ENCODE measurements at places on chromosomes 4 and X.

DNA sequence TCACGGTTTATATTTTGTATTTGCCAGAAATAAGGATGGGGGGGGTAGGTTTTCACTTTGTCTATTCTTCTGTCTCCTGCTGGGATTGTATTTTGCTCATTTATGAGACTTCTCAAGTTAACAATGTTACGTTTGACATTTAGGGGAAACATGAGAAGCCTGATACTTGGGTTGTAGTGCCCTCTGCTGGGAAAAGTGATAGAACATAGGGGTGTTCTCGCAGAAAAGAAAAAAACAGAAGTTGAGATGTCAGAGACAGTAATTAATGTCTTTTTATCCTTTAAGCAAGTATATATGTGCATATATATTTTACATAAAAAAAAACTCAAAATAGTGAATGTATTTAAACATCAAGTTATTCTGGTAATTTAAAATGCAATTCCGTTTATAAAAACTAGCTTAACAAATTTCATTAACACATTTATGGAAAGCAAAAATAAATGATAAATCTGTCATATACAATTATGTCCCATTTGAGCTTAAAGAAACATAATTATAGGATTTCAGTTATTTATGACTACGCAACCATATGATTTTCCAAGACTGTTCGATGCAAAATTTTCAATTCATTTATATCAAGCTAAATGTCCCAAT is 46.0 kb upstream of the TMPRSS11F start:
- DNase-seq: peak; percentile 43

GRCh38 chr4:25223802-25224375 is 9.9 kb upstream of the PI4K2B start:
- peak; percentile 29 for DNase-seq

- DNase-seq: peak; percentile 14
Observed at GRCh38 chr4:94390804-94391410, 48.3 kb upstream of the HPGDS start.

GRCh38 chr4:95411371-95412088 is 137.2 kb downstream of the UNC5C start:
- DNase-seq: no peak

GRCh38 chr4:146029147-146029546 is 90.5 kb upstream of the ZNF827 start:
- peak; percentile 63 for DNase-seq

DNA sequence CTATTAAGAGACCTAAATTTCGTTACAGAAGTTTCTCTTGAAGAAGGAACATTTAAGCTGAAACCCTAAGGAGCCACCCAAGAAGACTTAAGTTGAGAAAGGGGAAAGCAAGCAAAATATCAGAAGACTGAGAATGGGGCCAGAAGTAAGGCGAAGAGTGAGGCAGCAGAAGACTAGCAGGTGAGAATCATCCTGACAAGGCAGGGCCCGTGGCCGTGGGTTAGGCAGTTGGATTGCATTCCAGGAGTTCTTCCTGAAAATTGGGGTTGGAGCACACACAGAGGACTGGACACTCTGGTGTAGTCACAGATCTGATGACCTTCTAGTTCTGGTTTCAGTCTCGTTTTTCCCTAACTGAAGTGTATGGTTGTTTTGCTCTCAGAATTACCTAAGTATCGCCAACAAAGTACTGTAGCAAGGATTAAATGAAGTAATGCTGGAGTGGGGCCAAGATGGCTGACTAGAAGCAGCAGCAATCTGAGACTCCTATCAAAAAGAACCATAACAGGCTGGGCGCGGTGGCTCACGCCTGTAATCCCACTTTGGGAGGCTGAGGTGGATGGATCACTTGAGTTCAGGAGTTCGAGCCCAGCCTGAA is 94.4 kb upstream of the GUCY1A1 start:
- no peak for DNase-seq

DNA sequence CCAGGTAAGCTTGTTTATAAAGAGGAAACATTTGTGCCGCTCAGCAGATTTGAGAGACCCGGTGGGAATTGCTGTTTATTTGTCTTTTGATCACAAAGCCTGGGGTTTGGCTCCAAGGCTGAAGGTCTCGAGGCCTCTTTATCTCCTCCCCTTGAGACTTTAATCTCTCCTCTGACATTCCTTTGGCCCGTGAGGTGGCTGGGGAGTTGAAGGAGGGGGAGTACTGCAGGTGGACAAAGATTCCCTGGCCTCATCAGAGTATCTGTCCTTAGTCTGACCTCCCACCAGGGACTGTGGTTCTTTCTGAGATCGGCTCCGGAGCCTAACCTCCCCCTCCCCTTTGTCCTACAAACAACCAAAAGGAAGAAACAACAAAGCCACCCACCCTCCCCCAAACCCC is 216.5 kb downstream of the MID1IP1 start:
- DNase-seq: no peak

DNA sequence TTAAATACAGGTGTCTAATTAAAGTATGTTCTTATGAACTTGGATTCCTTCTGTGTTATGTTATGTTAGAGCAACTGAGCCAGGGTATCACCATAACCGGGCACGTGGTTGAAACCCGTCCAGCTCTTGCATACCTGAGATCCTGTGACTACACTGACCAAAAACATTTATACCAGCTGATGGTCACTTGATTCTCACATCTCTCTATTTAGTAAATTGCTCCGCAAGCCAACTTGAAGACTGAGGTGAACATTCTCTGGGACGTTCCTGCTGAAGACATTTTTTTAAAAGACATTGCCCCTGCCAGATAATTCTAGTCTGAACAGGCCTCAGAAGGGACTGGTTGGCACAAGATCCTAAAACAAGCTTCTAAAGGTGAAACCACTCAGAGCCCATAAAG is 550.0 kb upstream of the DIPK2B start:
- DNase-seq: peak; percentile 1

DNA sequence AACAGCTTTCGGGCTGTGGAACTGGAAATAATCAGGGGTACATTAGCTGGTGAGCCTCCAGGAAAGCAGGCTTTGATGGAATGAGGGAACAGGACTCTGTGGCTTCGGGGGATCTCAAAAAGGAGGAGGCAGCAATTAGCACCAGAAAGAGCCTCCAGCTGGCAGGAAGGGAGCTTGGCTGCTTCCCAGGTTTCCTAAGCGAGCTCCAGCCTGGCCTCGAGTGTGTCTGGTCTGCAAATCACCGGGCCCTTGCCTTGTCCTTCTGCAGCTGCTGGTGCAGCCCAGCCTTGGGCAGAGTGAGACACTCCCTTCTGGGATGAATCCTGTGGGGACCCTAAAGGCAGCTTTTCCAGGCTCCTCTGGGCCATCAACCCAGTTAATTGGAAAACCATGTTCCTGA is 10.7 kb upstream of the PDHA1 start:
- DNase-seq: peak; percentile 8

DNA sequence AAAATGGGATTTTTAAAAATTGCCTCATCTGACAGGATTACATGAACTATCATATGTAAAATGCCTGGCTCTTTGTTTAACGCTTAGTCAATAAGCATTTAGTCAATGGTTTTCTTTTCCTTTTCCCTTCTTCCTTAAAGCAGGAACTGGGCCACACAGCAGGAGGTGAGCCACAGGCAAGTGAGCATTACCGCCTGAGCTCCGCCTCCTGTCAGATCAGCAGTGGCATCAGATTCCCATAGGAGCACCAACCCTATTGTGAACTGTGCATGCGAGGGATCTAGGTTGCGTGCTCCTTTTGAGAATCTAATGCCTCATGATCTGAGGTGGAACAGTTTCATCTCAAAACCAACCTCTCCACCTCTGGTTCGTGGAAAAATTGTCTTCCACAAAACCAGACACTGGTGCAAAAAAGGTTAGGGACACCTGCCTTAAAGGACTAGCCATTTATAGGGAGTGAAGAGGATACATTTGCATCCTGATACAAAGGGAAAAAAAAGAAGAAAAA is 306.1 kb downstream of the FBXW7 start:
- DNase-seq: no peak

DNA sequence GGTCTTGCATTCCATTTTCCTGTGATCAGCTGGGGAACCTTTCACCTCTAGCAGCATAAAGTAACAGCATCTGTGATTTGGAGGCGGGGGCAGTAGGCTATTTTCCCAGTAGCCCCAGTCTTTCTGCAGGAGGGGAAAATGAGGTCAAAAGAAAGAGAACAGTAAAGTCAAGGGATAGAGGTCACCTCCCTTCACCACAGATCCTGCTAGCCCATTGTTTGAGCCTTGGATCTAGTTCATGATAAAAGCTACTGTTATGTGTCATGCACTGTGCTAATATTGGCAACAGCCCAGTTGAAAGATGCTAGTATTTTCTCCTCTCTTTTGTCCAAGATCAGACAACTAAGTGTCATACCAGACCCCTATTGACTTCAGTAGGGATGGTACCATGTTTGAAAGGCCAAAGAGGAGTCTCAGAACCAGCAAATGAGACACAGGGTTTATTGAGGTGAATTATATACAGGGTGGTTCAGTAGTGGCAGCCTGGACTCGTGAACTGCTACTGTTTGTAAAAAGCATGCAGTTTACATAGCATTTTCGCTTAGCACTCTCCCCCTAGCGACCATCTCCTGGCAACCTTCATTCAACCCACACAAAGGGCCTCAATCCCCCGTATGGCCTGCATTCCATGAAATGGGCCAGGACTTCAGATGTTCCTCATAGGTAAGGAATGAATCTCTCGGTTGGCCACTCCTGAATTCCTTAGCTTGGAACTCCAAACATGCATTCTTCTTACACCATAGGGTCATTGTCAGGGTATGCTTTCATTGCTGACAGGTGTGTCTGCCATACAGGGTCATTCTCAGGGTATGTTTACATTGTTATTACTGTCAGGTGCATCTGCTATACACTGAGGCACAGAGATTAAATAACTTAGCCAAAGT is 170.0 kb upstream of the FRMPD4 start:
- no peak for DNase-seq

- no peak for DNase-seq
Observed at GRCh38 chr4:23861897-23862296, 27.9 kb downstream of the PPARGC1A start.

DNA sequence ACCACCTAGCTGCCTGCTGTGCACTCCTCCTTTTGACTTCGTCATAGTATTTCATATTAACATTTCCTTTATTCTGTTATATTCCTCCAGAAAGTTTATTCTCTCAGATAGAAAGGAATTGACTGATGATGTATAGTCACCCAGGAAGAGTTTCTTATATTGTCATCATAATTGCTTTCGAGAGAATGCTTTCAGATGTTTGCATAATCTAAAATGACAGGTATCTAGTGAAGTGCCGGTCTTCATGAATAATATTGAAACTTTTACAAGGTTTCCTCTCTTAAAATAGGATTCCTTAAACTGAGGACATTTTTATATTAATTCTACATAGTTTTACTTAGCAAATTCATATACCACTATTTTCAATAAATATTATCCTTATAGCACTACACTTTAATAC is 10.1 kb downstream of the SEC24D start:
- DNase-seq: no peak

DNA sequence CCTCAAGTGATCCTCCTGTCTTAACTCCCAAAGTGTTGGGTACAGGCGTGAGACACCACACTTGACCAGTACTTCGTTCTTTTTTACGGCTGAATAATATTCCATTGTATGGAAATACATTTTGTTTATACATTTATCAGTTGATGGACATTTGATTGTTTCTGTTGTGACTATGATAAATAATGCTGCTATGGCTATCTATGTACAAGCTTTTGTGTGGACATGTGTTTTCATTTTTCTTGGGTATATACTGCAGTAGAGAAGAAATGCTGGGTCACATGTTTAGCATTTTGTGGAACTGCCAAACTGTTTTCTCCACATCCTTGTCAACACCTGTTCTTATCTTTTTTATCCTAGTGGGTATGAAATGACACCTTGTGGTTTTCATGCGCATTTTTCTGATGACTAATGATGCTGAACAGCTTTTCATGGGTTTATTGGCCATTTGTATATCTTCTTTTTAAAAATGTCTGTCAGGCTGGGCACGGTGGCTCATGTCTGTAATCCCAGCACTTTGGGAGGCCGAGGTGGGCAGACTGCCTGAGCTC is 37.3 kb downstream of the SAT1 start:
- peak; percentile 10 for DNase-seq

DNA sequence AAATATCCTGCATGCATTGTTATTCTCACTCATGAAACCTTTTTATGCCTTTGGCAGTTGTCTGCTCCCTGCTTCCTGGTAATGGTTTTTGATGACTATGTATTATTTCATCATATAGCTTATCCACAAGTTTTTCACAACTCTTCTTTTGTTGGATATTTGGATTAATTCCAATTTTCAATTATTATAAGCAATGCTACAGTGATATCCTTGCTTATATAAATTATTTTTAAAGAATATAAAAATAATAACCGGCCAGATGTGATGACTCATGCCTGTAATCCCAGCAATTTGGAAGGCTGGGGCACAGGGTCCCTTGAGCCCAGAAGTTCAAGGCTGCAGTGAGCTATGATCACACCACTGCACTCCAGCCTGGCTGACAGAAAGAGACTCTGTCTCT is 47.0 kb downstream of the ASIC5 start:
- DNase-seq: no peak

DNA sequence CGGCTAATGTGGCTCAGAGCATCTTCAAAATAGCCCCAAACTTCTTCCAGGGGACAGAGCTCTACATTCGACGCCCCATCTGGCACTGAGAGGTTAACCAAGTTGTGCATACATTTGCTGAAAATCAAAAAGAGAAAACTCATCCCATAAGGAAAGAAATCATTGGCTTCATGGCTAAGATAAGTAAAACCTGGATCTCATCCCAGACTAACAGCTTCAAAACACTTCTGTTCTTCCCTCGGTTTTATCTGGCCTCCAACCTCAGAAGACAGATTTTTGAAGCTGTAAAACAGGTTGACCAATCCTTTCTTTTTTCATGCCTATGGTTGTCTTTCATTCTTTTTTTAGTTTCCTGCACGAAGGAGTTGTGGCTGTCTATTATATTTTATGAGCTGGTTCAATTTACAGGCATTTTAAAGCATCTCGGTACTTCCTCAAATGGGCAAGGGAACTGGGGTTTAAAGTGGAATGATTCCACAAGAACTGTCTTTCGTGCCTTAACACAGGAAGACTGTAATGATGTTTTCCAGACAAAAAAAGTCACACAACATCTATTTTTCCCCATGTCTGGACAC is 107.6 kb downstream of the DLG3 start:
- no peak for DNase-seq

DNA sequence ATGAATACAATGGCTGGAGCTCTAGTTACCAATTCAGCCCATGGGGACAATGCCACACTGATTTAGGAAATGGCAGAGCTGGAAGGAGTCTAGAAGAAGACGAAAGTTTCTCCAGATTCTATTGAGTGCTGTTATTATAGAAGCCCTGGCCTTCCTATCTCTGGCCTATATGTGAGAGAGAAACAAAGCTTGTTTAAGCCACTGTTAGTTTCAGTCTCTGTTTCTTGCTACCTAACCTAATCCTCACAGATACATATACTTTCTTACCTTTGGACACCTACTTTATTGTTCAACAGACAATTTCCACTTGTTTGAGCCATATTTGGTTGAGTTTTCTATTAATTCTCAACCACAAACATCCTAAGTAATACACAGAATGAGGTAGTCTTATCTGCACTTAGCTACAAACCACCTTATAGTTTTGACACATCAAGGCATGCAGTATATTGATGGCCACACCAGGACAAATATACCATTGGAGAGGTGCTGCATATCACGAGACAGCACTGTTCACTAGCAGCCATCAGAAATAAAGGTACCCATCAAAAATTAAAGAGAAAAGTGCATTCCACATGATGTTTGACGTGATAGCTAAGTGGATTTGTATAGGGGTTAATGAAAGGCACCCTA is 190.2 kb downstream of the SMIM20 start:
- no peak for DNase-seq

- no peak for DNase-seq
Observed at GRCh38 chr4:100633269-100633668, 115.4 kb upstream of the EMCN start.

Data from EL (cell line).